ENCODE measurements at places on chromosomes 6 and 20.

- no peak for DNase-seq
Measured at GRCh38 chr20:44832724-44833123, 22.4 kb upstream of the RIMS4 start.

GRCh38 chr6:30167101-30167500 lies 3.8 kb downstream of the TRIM15 start:
- DNase-seq: no peak

GRCh38 chr6:23890543-23891227 lies 235.3 kb upstream of the NRSN1 start:
- no peak for DNase-seq

DNA sequence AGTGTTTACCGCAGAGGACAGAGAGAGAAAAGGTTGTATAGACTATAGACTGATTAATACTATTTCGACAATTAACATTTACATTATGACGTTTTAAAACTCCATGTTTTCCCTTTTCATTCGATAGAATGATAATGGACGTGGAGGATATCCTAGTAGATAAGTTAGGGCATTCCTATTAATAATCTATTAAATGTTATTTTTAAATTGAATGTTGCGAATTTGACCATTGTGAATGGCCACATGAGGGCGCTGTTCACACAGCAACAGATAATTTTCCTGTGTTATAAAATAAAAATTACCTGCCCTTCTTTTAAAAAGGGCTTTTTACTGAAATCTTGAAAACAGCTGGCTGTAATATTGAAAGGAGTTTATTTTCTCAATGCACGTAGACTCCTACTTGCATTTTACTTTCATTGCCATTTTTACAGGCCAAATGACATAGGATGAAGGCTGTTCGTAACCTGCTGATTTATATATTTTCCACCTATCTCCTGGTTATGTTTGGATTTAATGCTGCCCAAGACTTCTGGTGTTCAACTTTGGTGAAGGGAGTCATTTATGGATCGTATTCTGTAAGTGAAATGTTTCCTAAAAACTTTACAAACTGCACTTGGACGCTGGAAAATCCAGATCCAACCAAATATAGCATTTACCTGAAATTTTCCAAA lies 3.3 kb downstream of the ADGRB3 start:
- DNase-seq: no peak

DNA sequence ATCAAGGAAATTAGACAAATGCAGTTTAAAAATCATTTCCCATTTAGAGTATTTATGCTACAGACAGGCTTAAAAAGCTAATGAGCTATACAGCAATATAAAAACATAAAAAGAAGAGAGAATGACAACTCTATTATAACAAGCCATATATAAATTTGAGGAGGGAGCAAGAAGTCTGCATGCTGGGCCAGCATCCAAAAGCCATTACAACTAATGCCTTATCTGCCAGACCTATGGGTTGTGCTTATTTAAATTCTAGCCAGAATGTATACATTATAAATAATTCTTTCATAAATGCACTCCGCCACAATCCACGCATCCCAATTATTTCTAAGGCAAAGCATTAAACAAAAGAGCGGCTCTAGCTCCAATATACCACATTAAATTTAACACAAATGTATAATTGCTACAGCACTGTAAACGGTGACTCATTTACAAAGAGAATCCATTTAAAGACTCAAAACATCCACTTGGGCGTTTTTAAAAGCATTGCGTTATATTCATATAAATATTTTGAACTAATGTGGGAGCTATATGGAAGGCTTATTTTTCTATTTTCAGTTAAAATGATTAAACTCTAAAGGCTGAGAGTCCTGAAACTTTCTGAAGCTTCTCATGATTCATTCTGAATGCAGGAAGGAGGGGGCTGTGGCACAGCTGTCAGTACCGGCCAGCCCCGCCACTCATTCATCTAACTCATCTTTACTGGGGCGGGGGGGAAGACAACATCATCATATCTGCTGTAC lies 37.7 kb upstream of the RAB22A start:
- no peak for DNase-seq

GRCh38 chr6:23412770-23413169 lies 713.2 kb upstream of the NRSN1 start:
- DNase-seq: no peak

- no peak for DNase-seq
Measured at GRCh38 chr6:108171291-108171917, 5.6 kb downstream of the NR2E1 start.

DNA sequence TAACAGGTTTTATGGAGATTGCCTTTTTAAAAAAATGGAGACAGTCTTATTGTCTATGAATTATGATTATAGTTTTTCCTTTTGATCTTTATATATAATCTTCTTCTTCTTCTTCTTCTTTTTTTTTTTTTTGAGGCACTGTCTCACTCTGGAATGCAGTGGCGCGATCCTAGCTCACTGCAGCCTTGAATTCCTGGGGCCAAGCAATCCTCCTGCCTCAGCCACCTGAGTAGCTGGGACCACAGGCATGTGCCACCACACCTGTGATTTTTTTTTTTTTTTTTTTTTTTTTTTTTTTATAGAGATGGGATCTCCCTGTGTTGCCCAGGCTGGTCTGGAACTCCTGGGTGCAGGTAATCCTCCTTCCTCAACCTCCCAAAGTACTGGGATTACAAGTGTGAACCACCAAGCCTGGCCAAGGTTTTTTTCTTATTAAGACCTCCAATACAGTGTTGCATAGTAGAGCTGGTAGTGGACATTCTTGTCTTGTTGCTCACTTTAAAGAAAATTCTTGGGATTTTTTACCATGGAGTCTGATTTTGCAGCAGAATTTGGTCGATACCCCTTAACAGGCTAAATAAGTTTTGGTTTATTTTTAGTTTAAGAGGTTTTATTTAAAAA lies 46.5 kb downstream of the STK4 start:
- DNase-seq: no peak

DNA sequence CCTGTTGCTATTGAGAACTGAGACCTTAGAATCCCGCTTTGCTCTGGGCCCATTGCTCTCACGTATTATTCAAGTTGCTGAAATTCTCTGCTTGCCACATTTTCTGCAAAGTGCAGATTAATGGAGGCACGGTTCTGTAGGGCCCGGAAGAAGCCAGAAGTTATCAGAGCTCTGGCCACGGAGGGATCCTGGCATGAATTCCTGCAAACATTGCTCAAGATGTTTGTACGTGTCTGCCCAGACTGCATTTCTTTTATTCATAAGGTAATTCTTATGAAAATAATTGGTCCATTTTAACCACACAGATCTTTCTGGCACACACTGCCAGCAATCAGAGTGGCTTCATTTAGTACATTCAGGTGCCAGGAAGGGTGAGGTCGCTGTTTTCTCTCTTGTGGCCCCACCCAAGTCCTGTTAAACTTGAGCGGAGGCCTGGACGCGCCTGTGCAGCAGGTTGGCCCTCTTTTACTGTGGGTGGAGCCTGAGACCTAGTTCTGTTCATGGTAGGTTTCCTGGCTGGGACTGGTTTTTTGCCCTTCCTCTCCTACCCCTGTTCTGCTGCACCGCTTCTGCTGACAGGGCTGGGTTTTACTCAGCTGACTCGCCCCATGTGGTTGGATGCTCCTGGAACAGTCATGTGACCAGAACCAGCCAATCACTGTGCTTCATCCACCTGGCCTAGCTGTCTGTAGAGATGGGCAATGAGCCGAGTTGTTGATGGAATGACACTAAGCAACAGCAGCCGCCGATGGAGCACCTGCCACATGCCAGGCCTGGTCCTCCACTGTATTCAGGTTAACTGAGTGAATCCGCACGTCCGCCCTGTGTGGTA lies 230.2 kb downstream of the CDH4 start:
- DNase-seq: no peak

GRCh38 chr6:98137391-98137790 lies 697.0 kb upstream of the POU3F2 start:
- no peak for DNase-seq

- DNase-seq: no peak
Measured at GRCh38 chr6:3419624-3420272, 37.1 kb downstream of the SLC22A23 start.

GRCh38 chr6:91940801-91941200 lies 1353.9 kb upstream of the MAP3K7 start:
- no peak for DNase-seq

GRCh38 chr6:146944809-146945208 lies 259.4 kb upstream of the STXBP5 start:
- no peak for DNase-seq

GRCh38 chr6:6685249-6686040 lies 96.9 kb downstream of the LY86 start:
- no peak for DNase-seq

- DNase-seq: no peak
Measured at GRCh38 chr20:55790178-55790577, 215.1 kb downstream of the CBLN4 start.

DNA sequence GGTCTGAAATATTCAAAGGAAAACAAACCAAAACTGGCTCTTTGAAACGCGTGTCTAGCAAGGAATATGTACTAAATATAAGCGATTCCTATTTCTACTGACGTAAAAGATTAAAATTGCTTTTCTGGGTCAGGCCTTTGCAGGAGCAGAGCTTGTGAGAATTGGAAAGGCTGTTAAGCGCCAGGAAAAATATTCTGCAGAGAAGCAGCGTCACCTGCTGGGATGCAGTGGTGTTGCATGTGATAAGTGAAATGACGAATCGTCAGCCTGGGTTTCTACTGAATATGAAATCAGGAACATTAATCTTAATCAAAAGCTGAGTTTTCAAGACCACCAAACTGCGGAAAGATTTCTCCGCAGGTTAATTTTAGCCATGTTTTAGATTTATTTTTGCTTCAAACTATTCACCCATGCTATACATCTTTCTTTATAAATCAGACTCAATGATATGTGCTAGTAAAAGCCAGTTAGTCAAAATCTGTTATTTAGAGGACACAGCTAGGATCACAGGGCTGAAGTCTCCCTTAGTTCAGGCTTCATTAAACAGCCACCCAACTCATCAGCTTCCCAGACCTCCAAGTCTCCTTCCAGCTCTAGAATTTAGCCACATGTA lies 67.4 kb downstream of the ALDH8A1 start:
- no peak for DNase-seq

DNA sequence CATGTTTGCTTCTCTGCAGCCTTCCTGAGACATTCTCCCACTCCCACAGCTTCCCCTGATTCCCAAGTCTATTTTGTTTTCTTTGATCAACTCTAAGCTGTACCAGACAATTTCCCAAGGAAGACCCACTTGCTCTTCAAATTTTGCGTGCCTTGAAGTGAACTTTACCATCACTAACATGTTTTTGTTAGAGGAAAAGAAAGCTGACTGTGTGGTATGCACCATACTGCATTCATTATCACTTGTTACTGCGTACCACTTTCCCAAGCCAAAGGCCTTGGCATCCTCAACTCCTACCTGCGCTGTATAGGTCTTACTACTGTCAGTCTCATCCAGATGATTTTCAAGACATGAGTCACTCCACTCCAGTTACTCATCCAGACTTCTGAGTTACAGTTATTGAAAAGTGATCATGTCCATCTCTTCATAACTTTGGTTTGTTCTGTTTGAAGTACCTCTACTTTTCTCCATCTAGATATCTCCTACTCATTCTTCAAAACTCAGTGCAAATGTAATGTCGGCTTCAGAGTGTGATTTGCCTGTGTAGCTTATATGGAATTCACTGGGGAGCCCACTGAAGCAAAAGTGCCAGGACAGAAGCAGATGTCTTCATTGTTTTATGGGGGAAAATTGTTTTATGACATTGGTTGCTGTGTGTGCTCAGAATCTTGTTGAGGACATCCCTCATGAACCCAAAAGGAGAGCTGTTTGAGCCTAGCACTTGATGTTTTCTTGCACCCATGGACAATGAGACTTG lies 5.2 kb downstream of the RPS12 start:
- DNase-seq: no peak

DNA sequence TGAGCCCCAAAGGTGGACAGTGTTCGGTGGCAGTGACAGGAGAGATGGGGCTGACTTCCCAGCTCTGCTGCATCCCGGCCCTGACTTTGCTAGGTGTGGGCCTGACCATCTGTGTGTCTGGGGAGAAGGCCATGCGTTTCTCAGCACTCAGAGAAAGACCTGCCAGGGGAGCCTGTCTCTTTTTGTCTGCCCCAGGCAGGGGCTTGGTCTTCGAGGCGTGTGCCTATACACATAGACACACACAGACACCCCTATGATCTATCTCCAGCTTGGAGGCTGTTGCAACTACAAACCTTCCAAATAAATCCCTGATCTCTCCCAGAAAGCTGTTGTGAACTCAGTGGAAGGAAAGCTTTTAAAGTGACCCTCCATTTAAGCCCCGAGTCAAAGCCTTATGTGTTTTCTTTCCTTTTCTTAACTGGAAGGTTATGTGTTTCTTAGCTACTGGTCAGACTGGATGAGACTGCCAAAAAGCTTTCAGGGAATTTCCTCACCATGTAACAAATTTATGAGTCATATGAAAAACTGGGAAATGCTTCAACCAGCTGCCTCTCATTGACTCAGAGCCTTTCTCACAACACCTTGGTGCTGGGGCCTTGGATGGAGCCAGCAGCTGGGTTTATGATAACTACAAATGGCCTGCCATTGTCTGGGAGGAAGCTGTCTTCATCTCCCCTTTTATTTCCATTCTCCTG lies 102.6 kb downstream of the CDC5L start:
- no peak for DNase-seq

DNA sequence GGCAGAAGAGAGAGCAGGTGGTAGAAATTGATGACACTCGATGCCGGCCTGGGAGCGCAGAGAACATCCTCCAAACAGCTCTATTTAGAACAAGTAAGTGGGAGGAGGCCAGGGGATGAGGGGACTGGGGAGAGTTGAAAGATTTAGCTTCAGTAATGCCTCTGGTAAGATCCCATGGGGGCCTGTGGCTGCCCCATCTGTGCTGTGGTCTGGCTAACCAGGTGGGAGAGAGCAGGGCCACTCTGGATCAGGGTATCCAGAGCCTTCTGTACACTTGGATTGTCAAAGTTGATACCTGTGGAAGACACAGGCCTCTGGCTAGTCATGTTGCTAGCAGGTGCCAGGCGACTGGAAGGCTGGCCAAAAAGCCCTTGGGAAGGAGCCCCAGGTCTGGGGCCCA lies 27.6 kb downstream of the NCOA5 start:
- no peak for DNase-seq

DNA sequence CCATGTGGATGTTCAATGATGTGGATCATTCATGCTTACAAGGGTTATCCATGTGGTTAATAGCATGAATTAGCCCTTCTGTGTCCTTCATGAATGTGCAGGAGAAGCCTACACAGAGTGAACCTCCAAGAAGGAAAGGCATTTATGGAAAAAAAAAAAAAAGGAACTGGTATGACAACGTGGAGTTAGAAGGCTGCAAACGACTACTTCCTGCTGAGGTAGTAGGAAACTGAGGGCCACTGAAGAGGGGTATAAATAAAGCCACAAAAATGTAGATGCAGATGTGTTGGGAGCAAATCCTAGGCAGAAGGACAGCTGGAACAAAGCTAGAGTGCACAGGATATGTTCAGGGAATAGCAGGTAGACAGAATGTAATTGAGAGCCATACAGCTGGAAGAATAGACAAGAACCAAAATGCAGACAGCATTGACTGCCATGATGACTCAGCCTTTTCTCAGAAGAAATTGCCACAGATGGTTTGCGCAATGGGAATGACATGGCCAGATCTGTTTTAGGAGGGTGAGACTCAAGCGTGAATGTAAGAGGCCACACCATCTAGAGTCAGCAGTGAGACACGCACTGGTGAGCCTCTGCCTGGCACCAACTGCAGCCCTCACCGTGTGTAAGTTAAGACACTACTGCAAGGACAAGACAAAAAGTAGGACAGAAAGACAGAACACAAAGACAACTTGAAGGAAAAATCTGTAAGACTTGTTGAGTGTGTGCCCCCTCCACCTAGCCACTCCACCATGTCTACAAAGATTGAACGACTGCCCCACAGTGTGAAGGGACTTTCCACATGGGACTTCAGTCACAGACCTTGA lies 79.8 kb downstream of the KIF13A start:
- DNase-seq: no peak

- no peak for DNase-seq
Measured at GRCh38 chr20:56653211-56653610, 24.1 kb downstream of the TFAP2C start.
